Progenitor cell of endocrine pancreas (in vitro differentiated cells): ENCODE measurements at places on chromosomes 2 and 18. TPM values are rescaled to one million over a fixed set of nuclear protein-coding genes. Genes with fewer than 3 reads are reported as not detected.

DNA sequence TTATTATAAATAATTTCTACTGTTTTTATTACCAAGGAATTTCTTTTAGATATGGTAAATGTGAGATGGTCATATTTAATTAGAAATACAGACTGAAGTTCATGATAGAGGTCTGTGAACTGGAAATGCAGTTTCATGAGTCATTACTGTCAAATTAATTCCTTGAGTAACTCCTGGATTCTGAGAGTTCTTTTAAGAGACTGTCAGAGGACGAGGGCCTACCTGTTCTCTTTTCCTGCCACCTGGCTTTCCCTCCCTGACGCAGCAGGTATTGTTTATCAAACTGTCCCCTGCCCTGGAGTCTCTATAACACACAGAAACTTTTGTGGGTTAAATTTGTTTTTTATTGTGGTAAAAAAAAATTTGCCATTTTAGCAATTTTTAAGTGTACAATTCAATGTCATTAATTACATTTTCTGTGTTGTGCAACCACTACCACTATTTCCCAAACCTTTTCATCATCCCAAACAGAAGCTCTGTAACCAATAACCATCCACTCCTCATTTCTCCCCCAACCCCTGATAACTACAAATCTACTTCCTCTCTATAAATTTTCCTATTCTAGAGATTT, 142.6 kb downstream of the DIS3L2 start:
- DNase-seq = no peak

DNA sequence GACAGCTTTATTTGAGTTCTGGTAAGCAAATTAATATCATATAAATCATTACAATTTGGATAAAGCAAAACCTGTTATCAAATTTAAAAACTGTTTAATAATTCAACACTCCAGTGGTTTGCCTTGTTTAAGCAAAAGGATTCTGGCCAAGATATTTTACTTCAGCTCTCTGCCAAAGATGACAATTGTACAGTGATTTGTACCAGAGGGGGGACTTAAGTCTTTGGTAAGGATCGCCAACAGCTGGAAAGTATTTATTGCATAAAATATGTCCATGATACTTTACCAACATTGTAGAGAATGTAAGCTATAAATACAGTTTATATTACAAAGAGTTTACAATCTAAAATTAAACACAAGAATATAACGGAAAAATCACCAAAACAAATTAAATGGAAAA, 13.8 kb downstream of the PREPL start:
- no peak for DNase-seq

- no peak for DNase-seq
Observed at GRCh38 chr2:96207774-96208142, 869 bp downstream of the STARD7 start.

DNA sequence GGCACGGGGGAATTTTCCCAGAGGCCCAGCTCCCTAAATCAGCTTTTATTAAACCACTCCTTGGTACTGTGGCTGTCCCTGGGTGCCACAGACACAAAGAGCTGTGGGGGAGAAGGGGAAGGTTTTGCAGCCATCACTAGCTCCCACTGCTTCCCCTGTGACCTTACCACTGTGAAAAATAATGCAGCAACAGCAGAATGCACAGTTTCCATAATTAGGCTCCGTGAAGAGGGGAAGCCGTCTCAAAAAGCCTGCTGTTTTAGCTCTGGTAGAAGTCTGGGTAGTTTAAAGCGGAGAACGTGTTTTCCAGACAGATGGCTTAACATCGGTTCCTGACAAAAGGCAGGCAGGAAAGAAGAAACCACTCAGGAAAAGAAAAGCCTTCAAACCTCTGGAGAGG, 27.5 kb upstream of the CAB39 start:
- no peak for DNase-seq

DNA sequence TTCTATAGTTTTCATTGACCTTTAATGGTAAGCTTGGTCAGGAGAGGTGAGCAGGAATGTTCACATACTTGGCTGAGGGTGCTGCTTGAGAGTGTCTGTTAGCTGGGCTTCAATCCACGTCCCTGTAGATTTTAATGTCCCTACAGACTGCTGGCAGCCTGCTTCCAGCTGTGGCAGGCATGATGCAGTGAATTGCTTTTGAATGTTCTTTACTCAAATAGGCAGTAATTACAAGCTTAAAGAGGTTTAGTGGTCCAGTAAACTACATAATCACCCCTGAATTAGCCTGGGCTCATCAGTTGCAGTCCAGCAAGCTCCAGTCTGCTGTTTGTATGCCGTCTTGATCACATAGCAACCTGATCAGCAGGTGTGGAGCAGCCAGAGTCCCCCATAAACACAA, 102.1 kb downstream of the MEIS1 start:
- DNase-seq = no peak

DNA sequence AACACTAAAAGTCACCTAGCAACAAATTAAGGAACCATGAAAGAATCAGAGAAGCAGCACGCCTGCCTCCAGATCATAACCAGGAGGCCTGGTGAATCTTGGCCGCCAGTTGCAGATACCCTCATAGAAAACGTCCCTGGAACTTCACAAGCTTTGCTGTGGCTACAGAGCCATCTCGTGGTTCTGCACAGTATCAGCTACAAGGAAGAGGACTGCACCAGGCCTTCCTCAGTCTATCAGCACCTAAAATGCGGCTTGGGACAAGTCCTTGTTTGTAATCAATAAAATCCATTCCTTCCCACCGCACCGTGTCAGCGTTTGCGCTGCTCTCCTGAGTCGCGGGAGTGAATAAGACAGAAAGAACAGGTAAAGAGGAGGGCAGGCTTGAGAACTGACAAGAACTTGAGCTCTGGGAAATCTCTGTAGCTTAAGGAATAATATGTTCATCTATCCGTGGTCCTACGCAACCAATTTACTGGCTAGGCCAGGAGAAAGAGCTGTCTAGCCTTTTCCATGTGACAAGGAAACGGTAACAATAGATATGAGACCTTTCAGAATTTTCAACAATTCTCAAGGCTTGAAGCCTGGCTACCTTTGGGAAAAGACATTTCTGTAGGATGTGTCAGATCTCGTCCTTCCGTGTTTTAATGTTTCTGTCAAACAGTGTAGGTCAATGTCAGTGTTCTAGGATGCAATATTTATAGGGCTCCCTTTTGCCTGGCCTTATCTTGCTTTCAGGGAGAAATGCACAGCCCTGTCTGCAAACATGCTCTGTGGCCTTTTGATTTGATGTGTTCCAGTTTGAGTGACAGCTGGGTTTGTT, 128.5 kb upstream of the RAB12 start:
- peak; percentile 35 for DNase-seq

The TCF23 gene
- total RNA-seq = not detected in 2 replicates

DNA sequence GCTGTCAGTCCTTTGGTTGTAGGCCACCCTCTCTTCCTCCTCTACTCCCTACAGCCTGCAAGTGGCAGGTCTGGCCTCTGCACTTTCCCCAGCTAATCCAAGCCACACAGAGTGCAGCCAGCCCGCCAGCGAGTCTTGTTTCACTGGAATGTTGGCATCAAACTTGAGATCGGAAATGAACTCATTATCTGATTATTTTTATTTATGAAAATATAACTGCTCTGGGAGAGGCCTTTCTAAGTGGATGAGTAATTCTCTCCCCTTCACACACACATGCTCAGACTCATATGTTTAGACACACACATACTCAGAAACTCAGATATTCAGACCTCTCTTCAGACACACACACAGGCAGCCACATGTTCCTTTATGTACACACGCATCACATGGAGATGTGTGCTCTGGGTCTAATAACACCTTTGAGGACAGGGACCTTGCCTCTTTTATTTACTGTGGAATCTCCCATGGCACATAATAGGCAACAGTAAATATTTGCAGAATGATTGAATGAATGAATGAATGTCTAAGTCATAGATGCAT, 151.3 kb downstream of the ZFP36L2 start:
- no peak for DNase-seq

- no peak for DNase-seq
Observed at GRCh38 chr2:176285321-176285720, 16.1 kb downstream of the MTX2 start.

- DNase-seq = no peak
Observed at GRCh38 chr2:151363709-151364108, 6.3 kb downstream of the TNFAIP6 start.
